ENCODE measurements at places on chromosomes 2 and 18.
A peak's percentile ranks its signal among the peaks of the same experiment; 100 is the strongest.

GRCh38 chr2:138060301-138060635 is 96.0 kb downstream of the HNMT start:
- no peak for DNase-seq

- no peak for DNase-seq
Observed at GRCh38 chr2:200507179-200507578, 2.7 kb downstream of the KCTD18 start.

GRCh38 chr18:21242141-21242779 is at the start of gene GREB1L:
Gene GREB1L (plus strand): TSS chr18:21242232. CDS start chr18:21383519, 141,287 bp downstream.
- DNase-seq = peak; percentile 75

DNA sequence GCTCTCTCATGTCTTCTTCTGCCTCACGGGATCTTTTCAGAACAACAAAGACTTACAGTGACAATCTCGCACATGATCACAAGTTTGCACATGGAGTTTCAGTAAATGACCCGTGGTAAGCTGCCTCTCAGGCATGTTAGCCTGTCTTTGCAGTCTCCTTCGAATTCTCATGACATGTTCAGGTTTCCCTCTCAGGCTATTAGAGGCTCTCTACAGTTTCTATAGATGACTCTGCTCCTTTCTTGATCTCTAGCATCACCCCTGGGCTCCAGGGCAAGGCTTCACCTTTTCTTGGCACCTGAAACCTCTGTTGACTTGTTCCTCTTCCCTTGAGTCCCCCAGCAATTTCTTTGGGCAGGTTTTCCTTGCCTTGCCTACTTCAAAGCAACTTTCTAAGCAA is 23.0 kb downstream of the MPP4 start:
- DNase-seq = no peak

- no peak for DNase-seq
Observed at GRCh38 chr2:211744379-211744778, 794.2 kb downstream of the ERBB4 start.

- peak; percentile 74 for DNase-seq
Observed at GRCh38 chr2:10897956-10898355, 13.8 kb upstream of the KCNF1 start.

DNA sequence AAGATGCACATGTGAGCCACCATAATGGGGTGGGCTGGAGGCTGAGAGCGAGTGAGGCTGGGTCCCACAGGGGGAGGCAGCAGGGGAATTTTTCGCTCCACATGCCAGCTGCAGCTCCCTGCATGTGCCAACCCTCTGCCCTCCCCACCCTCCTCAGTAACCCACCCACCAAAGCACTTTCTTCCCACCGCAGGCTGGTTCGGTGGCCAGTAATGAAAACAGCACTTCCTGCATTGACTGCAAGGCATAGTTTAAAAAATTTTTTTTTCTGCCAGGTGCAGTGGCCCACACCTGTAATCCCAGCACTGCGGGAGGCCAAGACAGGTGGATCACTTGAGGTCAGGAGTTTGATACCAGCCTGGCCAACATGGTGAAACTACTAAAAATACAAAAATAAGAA is 147.5 kb upstream of the TTC39C start:
- no peak for DNase-seq

GRCh38 chr2:60560734-60561644 is 7.5 kb upstream of the BCL11A start:
- peak; percentile 24 for DNase-seq

GRCh38 chr18:63514326-63514725 is 27.8 kb upstream of the SERPINB12 start:
- DNase-seq = no peak

DNA sequence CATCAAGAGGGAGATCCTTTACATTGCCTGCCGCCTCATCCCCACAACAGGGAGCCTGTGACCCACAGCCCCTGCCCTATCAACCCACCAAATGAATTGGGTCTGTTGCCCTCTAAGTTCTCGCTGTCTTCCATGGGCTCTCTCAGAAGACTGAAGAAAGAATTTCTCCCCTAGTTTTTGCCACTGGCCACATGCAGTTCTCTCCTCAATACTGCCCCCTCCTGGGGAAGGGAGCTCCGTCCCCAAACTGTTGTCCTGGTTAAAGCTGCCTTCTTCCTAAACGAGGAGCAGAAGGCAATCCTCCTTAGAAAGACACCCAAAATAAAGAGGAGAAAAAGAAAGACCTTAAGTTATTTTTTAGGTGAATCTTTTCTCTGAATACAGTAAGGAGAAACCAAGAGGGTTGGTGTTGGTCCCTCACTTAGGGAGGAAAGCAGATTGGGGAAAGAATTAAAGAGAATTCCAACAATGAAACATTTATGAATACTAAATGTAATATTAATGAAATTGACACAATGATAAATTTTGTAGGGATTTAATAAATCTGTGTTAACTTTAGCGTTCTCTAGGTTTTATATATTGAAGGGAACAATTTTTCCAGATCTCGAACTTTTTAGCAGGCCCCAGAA is 31.1 kb upstream of the SATB2 start:
- peak; percentile 72 for DNase-seq

GRCh38 chr2:105959357-105959756 is 214.6 kb downstream of the NCK2 start:
- DNase-seq = no peak

DNA sequence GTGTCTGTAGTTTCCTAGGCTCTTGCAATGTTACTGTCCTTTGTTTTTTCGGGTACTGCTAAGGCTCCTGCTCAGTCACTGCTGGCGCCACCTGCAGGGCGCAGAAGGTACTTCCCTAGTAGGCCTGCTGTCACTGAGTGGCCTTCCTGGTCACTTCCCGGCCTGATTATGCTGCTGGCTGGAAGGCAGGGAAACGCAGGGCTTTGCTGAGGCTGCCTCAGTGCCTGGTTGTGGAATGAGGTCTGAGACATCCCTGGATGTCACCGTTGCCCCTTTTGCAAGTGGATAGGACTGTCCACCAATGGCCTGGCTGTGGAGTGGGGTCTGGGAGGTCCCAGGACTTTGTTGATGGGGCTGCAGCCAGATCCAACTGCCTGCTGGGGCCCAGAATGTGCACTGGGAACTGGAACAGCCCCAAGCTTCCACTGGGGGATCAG is 13.1 kb downstream of the DAW1 start:
- DNase-seq = peak; percentile 80

DNA sequence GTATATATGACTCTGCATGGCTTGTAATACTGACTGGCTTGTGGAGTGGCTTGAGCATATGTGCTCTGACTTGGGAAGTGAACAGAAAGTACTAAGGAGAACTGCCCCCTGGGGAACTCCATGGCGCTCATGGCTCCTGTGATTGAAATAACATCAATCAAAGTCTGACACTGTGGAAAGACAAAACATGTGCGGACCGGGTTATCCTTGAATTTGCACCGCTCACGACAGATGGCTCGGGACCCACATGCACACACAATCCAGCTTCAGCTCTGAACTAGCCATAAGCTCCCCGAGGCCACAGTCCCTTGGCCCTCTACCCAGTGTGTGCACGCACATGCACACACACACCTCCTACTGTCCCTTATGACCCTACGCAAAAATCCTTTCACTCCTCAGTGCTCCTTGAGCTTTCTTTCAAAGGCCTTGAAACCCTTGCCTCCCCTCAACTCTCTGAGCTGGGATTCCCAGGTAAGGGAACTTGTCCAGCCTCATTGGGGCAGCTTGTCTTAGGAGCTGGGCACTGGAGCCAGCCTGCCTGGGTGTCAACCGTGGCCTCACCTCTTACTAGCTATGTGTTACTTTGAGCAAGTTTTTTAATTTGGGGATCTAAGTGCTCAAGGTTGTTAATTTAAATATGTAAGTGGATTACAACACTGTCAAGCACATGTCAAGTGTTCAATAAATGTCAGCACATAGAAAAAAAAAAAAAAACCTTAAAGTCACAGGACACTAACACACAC is 43.6 kb downstream of the MRPS5 start:
- no peak for DNase-seq

GRCh38 chr18:24089515-24090337 is 49.1 kb upstream of the CABYR start:
- no peak for DNase-seq

GRCh38 chr2:123864416-123864815 is 160.7 kb upstream of the CNTNAP5 start:
- no peak for DNase-seq

Measured in AG08396 (cell line).